ELF-1 (cell line): ENCODE measurements at places on chromosomes 11 and 22.

- DNase-seq: peak; percentile 15
These were observed 796 bp downstream of the TIMP3 start for GRCh38 chr22:32802237-32802765.

GRCh38 chr22:20988573-20989322 is 6.7 kb downstream of the LZTR1 start:
- DNase-seq: no peak

GRCh38 chr22:42939941-42940653 is 74.9 kb downstream of the PACSIN2 start:
- DNase-seq: no peak

DNA sequence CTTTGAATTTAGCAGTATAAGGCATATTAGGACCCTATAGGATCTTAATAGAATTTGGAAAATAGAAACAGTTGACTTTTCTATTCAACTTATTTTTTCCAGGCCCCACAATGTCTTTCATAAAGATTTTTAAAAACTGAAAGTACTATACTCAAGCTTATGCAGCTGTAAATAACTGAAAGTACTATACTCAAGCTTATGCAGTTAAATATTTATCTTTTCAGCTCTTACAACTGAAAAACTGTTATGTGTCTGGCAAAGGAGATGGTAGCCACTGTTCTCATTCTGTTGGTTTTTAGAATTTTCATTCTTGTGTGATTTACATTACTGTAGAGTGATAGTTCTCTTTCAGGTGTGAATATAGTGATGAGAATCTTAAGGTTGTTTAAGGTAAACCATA is 16.5 kb downstream of the HIPK3 start:
- no peak for DNase-seq

DNA sequence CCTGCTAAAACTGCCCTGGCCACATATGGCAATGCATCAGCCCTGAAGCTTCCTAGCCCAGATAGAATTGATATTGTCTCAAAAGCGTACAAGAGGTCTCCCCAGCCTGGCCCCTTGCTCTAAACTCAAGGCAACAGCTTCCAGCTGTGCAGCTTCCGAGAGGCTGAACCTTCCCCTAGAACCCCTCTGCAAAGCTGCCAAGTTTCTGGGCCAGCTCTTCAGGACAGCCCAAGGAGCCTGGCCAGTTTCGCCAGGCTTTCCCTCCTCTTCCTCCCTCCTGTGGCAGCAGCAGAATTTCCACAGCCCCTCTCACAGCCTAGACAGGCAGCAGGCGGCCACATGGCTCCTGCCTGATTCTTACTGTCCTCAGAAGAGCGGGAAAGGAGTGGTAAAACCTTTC is 34.5 kb downstream of the NUMA1 start:
- DNase-seq: no peak

- DNase-seq: no peak
These were observed 170.4 kb downstream of the SWAP70 start for GRCh38 chr11:9834291-9834690.

GRCh38 chr11:5339771-5340322 is 3.5 kb downstream of the OR51B5 start:
- DNase-seq: no peak

DNA sequence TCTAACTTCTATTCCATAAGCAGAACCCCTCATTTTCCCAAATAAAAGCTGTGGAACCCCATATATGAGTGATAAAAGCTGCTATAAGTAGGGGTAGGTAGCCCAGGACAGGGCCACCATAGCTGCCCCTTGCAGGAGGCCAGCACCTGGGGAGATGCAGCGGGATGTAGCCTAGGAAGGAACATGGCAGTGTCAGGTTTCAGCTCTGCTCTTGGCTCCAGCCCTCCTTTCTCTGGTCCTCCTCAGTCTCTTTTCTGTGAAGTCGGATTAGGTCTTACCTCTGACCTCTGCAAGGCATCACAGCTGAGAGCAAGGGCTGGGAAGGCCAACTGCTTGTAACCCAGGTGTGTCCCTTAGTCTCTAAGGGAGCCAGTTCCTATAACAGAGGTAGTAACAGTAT is 135.6 kb downstream of the NAV2 start:
- peak; percentile 31 for DNase-seq

DNA sequence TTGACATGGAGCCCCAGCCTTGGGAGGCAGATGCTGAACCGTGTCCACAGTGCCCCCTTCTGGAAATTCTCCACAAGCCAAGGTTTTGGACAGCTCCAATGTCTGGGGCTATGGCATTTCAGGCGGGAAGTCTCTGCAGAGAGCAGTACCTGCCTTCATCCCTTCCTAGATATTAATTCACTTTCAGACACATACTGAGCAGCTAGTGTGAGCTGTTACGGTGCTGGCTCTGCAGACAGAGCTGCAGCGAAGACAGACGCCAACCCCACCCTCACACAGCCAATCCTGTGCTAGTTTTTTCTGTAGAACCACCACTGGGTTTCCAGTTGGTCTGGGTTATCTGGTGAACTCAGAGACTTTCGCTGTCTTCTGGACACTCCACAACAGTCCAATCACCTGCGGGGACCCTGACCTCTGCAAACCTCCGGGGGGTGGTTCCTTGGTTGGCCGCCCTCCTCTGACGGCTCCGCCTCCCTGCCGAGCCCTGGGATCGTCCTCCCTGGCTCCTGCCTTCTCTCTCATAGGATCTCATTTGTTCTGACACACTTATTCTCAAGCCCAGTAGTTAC is 9.1 kb downstream of the LMF2 start:
- peak; percentile 89 for DNase-seq

GRCh38 chr22:28883917-28884746 is 760 bp downstream of the ZNRF3 start:
- peak; percentile 41 for DNase-seq

- no peak for DNase-seq
These were observed 87.0 kb downstream of the GRK3 start for GRCh38 chr22:25651332-25652085.

- no peak for DNase-seq
These were observed 12.1 kb downstream of the CCDC87 start for GRCh38 chr11:66580803-66581202.

- DNase-seq: no peak
These were observed 20.6 kb downstream of the SLC5A1 start for GRCh38 chr22:32063701-32064100.

DNA sequence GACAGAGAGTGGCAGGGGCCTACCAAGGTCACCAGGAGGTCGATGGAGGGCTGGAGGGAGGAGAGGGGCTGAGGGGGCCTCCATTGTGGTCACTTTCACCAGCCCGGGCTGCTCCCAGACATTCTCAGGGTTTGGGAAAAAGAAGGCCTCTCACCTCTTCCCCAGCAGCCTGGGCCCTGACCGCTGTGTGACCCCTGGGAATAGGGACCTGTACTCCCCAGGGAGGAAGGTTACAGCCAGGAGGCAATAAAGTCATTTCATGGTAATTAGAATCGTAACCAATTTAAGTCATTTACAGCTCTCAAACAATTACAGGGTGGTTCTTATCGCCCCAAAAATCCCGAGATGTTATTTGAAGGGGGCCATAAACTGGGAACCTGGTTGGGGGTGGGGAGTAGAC is 37.8 kb downstream of the ISX start:
- peak; percentile 10 for DNase-seq

GRCh38 chr22:44472598-44472997 is 25.4 kb downstream of the RTL6 start:
- DNase-seq: no peak

- DNase-seq: no peak
These were observed 66.1 kb downstream of the HSD17B12 start for GRCh38 chr11:43746670-43747069.

DNA sequence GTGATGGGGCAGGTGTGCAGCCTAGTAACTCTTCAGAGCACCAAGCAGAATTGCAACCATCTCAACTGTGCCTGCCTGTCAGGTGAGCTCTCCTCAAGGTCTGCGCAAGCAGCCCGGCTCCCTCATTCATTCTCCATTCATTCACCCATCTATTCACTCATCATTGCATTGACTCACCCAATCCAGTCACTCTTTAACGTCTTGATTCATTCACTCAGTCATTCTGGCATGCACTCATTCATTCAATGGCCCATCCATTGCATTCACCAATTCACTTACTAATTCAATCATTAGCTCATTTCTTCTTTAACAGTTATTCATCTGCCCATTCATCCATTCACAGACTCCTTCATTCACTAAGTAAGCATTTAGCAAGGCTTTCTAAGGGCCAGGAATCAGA is 111.8 kb downstream of the PDE2A start:
- no peak for DNase-seq

GRCh38 chr11:12420706-12421105 is 43.3 kb downstream of the PARVA start:
- no peak for DNase-seq

DNA sequence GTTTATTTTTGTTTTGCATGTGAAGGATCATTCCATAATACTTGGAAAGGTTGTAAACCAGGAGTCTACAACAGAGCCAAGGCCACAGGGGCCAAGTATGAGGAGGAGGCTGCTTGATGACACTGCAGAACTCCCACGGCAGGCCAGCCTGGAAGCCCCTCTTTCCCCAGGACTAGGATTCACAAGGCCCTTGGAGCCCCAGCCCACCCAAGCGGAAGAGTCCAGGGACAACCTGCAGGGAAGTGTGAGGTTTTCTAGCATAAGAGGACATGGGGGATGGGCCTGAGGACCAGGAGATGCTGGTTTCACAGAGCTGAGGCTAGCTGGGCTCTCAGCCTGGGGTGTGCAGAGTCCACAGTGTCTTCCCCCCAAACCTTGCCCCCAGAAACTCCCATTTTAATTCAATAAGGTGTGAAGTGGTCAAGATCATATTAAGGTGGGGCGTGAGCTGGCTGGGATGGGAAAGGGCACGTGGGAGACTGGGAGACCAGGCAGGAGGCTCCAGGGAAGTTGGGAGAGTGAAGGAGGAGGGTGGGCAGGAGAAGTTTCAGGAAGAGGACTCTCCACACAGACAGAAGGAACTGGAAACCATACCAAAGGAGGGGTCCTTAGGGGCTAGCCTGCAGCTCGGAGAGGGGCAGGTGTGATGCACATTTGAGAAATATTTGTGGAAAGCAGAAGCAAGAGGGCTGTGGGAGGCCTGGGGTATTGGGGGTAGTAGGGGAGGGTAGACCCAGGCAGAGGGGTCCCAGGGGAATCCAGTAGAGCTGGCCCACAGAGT is 12.4 kb downstream of the GNAZ start:
- no peak for DNase-seq

DNA sequence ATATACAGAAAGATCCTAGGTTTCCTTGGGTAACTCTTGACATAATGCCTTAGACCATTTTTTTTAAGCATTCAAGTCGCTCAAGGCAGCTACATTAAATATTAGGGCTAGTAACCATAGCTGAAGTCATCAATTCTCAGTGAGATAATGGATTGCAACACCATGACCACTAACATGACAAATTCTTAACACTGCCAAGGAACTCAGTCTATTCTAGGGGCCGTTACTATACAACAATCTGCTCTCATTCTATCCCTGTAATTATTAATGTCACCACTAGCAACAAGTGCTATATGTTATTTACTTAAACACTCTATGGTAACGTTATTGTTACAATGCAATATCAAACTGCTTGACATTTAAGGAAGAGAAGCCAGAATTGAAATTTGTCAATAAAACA is 3.2 kb upstream of the STK33 start:
- DNase-seq: no peak

- no peak for DNase-seq
These were observed 478.1 kb upstream of the CHORDC1 start for GRCh38 chr11:90700789-90701439.

DNA sequence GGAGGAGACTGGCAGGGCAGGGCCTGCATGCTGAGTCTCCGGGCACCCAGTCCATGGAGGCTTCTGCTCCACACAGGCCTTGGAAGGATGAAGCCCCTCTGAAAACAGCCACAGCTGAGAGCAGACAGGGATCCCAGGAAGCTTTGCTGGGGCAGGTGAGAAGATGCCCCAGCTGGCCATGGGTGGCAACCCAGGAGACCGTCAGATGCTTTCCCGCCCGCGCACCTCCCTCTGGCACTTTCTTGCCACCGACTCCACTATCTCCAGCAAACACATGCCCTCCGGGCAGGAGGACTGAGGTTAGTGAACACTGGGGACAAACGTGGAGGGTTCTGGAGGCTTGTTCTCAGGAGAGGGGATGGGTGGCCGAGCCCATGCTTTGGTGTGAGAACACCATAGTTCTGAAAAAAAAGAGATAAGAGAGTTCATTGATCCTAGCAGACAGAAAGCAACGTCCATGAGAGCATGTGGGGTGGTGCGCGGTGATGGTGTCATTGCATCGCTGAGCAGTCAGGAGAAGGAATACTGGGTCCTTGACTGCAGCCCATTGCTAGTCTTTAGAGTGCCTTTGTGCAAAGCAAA is 2.3 kb downstream of the C1QTNF6 start:
- DNase-seq: no peak

GRCh38 chr11:73358071-73358470 is 18.1 kb upstream of the RELT start:
- no peak for DNase-seq

DNA sequence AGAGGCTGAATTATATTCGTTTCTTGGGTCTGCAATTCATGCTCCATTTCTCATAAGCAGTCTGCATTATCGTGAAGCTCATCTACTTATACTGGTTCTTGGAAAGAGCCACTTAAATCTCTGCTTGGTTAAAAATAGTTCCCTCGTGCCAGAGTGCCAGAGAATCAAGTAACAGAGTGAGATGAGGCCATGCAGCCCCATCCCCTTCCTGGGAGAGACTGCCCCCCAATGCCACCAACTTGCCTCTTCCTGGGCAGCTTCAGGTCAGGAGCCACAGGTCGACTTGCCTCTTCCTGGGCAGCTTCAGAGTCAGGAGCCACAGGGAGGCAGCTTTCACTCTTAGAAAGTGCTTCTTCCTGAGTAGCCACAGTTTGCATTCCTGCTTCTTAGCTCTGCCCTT is 223.9 kb upstream of the ZBED5 start:
- DNase-seq: peak; percentile 18

DNA sequence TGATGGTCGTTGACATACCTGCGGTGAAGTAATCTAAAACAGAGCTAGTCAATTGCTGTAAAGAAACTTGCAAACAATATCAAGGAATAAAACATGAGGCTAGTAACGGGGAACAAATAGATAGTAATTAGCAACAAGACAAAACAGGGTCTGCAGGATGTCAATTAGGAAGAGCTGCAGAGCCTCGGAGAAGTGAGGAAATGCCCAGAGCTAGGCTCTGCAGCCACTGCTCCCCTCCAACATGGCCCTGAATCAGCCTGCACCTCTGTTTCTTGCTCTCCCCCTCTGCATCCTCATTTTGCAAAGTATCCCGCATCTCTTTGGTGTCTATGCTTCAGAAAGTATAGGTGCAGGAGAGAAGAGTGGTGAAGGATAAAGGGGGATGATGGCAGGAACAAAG is 507.4 kb upstream of the FAT3 start:
- DNase-seq: no peak

DNA sequence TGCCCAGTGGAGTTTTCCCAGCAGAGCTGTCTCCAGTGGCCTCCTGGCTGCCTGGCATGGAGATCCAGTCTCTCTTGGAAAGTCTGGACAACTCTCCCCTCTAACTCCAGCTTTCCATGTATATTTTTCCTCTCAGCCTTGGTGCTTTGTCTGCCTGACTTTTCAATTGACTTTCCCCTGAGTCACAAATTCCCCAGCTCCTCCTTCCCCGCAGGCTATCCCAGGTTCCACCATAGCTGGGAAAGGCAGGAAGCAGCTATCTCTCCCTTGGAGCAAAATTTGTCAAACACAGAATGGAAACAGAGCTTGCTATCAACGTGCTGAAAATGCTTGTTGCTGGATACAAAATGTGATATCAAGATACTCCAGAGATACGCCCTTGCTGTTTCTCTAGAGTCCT is 384.8 kb downstream of the TMEM135 start:
- DNase-seq: peak; percentile 88
